ENCODE measurements at places on chromosomes 13 and 19.

DNA sequence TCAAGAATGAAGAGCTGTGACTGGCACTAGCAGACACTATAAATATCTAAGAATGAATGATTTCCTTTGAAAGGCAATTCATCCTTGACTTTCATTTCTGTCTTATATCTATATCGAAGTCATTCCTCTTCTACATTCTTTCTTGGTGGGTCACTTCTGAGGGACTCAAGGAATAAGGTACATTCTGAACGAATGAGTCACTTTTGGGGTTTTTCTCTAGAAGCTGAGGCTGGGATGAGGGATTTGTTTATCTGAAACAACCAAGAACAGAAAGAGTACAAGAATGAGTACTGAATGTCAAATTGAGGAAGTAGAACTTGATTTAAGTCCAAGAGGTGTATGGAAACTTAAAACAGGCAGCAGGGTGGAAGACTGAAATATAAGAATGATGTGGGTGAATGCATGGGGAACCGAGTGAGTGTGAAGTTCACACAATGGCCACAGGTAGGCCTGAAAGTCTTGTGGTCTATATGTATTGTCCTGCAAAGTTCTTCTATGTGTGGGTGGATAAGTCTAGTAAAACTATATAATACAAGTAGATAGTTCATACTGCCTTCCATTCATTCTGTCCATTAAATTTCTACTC is 343.9 kb downstream of the OXGR1 start:
- no peak for DNase-seq

- DNase-seq = no peak
Measured at GRCh38 chr13:112953591-112954487, 15.2 kb upstream of the MCF2L start.

GRCh38 chr13:45068036-45069001 is 52.0 kb upstream of the GTF2F2 start:
- no peak for DNase-seq

DNA sequence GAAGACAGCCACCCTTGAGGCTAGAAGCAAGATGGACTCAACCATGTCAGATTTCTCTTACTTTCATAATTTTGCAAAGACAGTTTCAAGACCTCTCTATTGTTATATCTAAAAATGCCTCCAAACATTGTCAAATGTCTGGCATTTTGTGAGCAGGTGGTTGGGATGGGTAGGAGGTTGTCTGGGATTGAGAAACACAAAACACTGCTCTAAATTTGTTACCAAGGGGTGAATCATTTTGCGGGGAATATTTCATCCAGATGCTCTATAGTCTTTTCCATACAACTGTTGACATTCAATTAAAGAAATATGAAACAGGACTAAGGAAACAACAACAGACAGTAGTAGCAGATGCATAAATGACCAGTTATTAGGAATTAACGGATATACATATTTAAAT is 208.2 kb downstream of the ITGBL1 start:
- no peak for DNase-seq

- no peak for DNase-seq
Measured at GRCh38 chr19:38644719-38645118, 2.7 kb upstream of the ACTN4 start.

DNA sequence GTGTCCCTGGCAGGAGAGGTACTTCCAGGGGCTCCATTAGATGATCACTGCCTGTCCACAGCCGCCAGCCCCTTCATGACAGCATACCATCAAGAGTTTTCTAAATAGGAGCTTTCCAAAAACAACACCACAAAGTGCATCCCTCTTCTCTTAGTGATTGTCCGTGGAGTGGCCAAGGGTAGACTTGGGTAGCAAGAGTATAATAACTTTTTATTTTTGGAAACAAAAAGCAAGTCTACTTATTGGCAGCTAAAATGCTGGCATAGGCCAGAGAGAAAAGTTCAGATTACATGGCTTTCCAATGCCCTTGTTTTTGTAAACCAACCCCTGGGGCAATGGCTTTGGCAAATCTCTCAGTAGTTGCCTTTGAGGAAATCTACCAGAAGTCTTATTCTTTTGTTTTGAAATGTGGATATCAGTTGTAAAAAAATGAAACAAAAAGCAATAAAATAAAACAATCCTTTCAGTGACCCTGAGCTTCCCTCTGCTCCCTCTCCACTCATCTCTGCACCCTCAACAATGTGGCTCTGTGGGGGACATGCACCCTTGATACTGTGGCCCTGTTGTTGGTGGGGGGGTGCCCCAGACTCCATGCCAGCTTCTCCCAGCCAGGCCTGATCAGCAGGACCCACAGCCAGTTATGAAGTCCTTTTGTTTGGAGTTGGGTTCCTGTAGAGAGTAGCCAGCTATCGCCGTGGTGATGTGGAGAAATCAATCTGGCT is 294.1 kb downstream of the DLEU7 start:
- DNase-seq = no peak

DNA sequence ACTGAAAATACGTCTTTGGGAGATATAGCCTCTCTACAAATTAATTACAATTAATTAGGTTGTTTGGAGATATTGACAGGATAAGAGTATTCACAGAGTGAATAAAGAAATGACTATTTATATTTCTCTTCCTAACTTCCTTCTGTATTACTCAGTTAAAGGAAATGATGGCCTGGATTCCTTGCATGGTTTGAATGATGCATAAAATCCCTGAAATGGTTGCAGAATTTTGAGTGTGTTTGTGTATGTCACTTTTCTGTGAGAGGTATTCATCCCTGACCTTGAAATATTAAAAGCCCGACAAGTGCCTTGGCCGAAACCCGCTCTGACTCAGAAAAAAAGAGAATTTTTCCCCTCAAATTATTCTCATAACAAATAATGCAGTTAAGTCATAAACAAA is 90.0 kb downstream of the PDS5B start:
- no peak for DNase-seq

DNA sequence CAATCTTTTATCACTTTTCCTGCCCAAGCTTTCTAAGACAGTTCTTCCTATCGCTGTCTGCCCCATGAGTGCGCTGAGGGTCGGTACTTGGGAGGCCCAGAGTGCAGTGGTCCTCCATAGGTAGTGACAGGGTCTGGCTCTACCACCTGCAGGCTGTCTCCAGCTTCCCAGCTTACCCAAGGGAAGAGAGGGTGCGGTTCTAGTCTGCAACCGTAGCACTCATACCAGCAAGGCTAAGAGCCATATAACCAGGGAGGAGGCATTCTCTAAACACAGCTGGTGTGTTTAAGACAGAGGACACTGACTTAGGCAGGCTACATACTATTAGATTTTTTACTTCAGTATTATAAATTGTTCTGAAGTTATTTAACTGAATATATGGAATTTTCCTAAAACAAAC is 8.2 kb downstream of the PROZ start:
- no peak for DNase-seq

GRCh38 chr19:50002386-50002960 is 22.7 kb downstream of the VRK3 start:
- DNase-seq = no peak
